T-helper 17 cell (primary cell): ENCODE measurements at places on chromosomes 13 and 19.

- no peak for DNase-seq
Measured at GRCh38 chr13:47213047-47213446, 316.2 kb upstream of the HTR2A start.

GRCh38 chr13:35818633-35819067 lies 312.5 kb downstream of the DCLK1 start:
- no peak for DNase-seq

DNA sequence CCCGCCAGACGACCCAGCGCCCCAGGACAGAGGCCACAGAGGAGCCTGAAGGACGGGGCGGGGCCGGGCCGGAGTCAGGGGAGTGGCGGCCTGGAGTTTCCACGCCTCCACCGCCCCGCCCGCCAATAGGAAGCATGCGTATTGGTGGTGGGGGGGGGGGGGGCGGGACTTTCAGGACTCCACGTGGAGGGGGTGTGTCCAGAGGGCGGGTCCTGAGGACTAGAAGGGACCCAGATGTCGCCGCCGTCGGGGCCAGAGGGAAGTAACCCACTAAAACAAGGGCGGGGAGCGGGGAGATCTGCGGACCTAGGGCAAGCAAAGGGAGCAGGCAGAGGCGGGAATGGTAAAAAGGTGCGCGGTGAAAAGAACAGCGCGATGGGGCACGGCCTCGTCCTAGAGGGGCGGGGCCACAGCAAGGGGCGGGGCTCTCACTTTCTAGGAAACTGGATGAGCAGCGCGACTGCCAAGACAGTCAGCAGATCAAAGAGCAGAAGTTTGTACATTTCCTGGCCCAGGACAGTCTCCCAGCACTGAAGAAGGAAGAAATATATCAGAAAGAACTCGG lies 2.8 kb upstream of the LENG1 start:
- peak; percentile 75 for DNase-seq

DNA sequence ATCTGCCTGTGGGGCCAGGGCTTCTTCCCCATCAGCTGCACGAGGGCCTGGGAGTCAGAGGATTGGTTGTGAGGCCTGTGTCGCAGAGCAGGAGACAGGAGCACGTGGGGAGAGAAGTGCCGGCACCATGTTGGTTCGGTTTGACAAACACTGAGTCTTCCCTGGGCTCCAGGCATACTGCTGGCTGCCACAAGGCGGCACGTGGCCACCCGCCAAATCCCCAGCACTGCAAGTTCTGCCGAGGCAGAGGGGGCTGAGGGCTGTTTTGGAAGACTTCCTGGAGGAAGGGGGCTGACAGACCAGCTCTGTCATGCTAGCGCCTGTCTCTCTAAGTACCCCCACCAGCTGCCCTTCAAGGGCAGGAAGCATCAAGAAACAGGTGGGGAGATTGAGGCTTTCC lies 9.5 kb downstream of the SHANK1 start:
- DNase-seq = no peak

GRCh38 chr19:54199401-54199800 lies 1.3 kb upstream of the RPS9 start:
- no peak for DNase-seq

DNA sequence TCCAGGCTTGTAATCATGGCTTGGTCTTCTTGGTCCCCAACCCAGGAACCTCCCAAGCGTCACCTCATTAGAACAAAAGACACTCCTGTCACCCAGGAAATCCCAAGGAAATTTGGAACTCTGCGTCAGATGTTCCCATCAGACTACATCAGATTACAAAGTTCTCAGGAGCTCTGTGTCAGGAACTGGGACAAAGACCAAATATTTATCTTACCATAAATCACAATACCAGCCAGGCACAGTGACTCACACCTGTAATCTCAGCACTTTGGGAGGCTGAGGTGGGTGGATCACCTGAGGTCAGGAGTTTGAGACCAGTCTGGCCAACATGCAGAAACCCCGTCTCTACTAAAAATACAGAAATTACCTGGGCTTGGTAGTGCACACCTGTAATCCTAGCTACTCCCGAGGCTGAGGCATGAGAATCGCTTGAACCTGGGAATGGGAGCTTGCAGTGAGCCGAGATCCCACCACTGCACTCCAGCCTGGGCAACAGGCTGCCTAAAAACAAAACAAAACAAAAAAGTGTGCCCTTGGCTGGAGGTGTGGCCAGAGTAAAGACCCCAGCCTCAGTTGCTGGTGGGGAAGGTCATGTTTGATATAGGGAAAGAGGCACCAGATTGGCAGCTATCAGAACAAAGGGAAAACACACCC lies 16.7 kb upstream of the CCDC124 start:
- DNase-seq = no peak

DNA sequence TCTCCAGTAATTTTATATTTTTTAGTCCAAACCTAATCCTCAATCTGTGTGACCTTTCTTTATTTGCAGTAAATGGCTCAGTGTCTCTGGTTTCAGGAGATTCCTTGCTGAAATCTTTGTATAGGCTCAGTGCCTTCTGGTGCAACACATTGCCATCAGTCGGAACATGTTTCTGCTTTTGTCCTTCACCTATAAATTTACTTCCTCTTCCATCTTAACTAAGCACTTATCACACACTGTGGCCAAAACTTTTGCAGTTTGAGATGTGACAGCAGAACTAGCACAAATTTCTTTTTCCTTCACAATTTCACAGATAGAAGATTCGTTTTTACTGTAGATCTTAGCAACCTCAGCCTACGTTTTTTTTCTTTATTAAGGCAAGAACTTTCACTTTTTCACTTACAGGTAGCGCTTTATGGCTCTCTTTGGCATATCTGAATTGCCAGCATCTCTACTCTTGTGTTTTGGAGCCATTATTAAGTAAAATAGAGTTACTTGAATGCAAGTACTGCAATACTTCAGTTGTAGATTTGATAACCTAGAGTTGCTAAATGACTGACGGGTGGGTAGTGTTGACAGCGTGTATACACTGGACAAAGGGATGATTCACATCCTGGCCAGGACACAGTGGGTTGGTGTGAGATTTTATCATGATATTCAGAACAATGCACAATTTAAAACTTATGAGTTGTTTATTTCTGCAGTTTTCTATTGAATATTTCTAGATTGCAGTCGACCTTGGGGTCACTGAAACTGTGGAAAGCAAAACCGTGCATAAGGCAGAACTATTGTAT lies 44.3 kb downstream of the NDFIP2 start:
- no peak for DNase-seq

GRCh38 chr13:112828082-112828699 lies 138.4 kb downstream of the ATP11A start:
- DNase-seq = no peak

DNA sequence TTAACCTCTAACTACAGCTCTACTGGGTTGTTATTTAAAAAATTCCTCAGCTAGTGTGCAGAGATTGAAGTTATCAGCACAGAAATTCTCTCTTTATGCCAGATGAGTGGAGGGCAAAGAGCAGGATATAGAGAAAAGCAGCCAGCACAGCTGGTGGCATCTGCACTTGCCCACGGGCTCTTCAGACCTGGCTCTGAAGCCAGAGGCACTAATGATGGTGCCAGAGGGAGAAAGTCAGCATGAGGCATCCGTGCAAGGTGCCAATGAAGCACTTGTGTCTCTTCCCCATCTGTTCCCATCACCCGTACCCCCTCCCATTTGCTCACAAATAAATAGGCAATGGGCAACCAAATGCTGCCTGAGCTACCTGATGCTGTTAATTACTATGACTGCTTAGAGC lies 138.9 kb downstream of the OLFM4 start:
- no peak for DNase-seq

DNA sequence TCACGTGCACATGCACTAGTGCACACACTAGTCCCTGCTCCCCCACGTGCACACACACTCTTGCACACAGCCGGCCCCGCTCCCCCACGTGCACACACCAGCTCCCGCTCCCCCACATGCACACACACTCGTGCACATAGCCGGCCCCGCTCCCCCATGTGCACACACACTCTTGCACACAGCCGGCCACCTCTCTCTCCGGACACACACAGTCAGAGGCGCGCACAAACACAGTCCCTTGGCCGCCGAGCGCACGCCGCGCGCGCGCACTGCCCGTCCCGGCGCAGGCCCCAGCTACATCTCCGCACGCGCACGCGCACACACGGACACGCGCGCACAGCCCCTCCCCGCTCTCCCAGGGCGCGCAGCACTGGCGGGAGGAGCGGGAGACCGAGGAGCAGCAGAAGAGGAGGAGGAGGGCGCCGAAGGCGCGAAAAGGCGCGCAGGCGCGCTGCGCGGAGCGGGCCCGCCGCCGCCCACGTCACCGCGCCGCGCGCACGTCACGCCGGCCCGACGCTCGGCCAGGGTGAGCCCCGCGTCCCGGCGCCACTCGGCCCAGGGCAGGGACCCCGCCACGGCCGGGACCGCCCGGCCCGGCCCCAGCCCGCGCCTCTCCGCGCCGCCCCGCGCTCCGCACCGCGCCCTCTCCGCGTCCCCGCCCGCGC lies at the start of gene TFDP1:
TSS of gene TFDP1 (plus strand) at position 549 of the 665 bp plus-strand sequence. CDS start 1,085 bp downstream, outside the sequence.
- DNase-seq = peak; percentile 29

DNA sequence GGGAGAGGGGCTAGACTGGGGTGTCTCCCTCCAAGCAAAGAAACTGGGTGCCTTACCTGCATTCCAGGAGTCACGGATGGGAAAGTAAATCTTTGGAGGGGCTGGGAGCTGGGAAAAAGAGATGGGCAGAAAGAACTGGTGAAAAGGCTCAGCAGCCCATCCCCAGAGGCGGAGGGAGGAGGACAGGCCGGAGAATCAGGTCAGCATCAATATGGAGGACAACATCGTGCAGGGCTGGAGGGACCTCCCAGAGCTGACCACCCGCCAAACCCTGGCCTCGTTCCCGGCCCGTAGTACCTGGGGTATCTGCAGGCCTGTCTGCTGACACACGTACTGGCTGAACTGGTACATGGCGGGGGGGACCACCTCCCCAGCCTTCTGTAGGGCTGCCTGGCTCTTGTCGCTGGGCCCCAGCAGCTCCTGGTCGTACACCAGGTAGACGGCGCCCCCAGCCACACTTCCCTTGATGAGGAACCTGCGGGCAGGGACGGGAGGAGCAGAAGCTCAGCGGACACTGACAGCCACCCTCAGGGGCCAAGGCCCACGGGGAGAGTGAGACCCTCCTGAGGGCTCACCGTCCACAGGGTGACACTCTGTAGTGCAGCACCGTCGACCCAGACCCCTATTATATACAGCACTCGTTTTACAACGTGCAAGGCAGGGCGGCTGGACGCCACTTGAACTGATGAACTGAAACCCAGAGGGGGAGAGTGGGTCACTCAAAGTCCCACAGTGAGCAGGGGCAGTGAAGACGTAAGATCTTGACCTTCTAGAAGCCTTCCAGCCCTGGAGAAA lies 830 bp downstream of the MICOS13 start:
- no peak for DNase-seq

GRCh38 chr13:32150794-32151193 lies 119.2 kb downstream of the FRY start:
- DNase-seq = no peak

GRCh38 chr13:45926741-45927140 lies 75.2 kb upstream of the SIAH3 start:
- no peak for DNase-seq
